Jurkat, Clone E6-1 (cell line): ENCODE measurements at places on chromosomes 13 and 19.

- DNase-seq = no peak
Observed at GRCh38 chr19:36041831-36042230, 9.2 kb upstream of the CLIP3 start.

- no peak for DNase-seq
Observed at GRCh38 chr13:61013796-61014195, 401.9 kb downstream of the PCDH20 start.

GRCh38 chr13:34942732-34943435, 814 bp downstream of the NBEA start:
- no peak for DNase-seq

- no peak for DNase-seq
Observed at GRCh38 chr13:45594764-45595163, 20.8 kb downstream of the ERICH6B start.

GRCh38 chr19:5993201-5993600, 15.3 kb upstream of the RANBP3 start:
- no peak for DNase-seq

- DNase-seq = no peak
Observed at GRCh38 chr19:56170261-56170660, 5.5 kb upstream of the GALP start.

- no peak for DNase-seq
Observed at GRCh38 chr19:11404588-11405222, 14.4 kb downstream of the RGL3 start.

- no peak for DNase-seq
Observed at GRCh38 chr13:97367016-97367822, 66.8 kb upstream of the RAP2A start.

DNA sequence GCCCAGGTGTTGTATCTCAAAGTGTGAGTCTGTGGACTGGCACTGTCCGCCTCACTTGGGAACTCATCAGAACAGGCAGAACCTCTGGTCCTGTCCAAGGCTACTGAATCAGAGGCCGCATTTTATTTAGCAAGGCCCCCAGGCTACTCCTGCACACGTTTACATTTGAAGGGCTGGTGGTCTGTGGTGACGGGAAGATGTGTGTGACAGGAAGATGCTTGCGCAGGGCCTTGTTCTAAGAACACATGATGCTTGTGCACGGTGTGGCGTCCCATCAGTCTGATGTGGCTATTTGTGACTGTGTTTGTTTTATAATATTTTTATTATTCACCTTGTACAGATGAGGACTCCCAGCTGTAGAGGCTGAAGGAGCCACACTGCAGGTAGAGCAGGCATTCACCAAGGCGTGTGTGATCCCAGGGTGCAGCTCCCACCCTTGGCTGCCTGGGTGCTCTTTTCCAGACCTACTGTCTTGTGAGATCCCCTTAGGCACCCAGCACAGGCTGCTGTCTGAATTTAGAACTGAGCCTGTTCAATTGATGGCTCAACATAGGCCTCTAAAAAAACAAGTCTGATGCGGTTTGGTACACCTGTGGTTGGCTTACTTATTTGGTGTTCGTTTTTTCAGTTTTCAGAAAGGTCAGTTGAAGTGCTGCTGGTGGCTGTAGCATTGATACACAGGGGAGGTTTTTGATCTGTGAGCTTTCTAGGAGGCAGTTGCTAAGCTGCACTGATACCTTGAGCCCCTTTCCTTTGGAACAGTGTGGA, 3.1 kb downstream of the SLC25A15 start:
- no peak for DNase-seq

- DNase-seq = peak; percentile 64
Observed at GRCh38 chr13:98450539-98451111, 126.3 kb downstream of the STK24 start.

GRCh38 chr13:21434588-21434987, 24.5 kb downstream of the ZDHHC20 start:
- DNase-seq = no peak

GRCh38 chr13:43776501-43777079, 10.2 kb downstream of the ENOX1 start:
- no peak for DNase-seq

DNA sequence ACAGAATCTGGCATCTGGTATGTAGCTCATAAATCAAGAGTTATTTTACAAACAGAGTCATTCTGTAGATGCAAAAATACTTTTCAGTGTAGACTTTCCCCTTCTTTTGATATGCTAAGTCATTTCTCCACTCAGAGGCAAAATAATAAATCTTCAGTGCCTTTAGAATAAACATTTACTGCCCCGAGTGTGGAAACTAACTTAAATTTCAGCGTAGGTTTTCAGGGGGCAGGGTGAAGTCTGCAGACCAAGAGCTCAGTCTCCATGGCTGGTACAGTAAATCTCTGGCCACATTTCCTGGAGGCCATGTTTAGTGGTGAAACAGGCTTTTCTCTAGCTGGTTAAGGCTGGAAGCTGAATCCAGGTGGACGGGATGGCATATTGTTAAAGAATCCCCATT, 13.1 kb upstream of the ADPRHL1 start:
- no peak for DNase-seq

DNA sequence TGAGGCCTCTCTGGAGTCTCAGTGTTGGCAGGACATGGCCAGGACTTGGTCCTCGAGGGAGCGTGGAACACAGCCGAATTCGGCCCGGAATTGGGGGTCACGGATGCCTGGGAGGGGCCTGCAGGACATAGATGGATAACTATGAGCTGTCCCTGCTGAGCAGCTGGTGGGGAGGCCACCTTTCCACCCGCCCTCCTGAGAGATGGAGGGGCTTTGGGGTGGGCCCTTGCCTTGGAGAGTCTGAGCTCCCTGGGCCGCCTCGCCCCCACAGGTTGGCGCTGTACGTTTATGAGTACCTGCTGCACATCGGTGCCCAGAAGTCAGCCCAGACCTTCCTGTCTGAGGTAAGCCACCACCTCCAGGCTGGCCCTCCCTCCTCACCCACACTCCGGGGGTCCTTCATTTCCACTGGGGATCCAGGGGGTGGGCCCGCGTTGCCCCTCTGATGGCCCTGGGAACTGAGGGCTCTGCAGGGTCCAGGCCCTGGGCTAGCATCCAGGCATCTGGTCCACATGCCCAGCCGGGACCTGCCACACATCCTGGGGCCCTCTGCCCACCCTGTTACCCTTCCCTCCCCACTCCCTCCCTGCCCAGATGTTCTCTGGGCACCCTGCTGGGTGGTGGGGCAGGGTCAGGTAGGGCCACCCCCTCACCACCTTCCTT, 8.0 kb downstream of the SSBP4 start:
- DNase-seq = no peak

GRCh38 chr13:26923824-26924605, 163.4 kb upstream of the GPR12 start:
- DNase-seq = no peak

DNA sequence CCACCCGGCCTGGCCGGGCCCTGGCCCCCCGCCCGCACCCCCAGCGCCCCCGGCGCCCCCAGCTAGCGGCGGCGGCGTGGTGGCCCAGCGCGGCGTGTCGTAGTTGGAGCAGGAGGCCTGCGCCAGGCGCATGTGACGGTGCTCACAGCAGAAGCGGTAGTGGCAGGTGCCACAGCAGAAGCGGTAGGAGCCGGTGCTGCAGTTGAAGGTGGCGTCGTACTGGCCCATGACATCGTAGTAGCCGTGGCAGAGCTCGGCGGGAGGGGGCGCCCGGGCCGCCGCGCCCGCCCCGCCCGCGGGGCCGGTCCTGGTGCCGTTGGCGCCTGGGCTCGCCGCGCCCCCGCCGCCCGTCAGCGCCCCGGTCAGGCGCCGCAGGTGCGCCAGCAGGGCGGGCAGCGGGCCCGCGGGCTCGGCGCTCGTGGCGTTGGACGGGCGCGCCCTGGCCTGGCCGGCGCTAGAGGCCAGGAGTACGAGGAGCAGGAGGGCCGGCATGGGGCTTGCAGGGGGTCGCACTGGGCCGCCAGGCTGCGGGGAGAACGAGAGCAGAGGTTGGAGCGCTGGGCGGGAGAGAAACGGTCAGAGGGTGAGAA, 633 bp downstream of the SHISA7 start:
- no peak for DNase-seq

GRCh38 chr19:39415111-39416046, 2.9 kb downstream of the PLEKHG2 start:
- DNase-seq = no peak

GRCh38 chr13:99834246-99834645, 137.3 kb downstream of the ZIC5 start:
- DNase-seq = no peak

DNA sequence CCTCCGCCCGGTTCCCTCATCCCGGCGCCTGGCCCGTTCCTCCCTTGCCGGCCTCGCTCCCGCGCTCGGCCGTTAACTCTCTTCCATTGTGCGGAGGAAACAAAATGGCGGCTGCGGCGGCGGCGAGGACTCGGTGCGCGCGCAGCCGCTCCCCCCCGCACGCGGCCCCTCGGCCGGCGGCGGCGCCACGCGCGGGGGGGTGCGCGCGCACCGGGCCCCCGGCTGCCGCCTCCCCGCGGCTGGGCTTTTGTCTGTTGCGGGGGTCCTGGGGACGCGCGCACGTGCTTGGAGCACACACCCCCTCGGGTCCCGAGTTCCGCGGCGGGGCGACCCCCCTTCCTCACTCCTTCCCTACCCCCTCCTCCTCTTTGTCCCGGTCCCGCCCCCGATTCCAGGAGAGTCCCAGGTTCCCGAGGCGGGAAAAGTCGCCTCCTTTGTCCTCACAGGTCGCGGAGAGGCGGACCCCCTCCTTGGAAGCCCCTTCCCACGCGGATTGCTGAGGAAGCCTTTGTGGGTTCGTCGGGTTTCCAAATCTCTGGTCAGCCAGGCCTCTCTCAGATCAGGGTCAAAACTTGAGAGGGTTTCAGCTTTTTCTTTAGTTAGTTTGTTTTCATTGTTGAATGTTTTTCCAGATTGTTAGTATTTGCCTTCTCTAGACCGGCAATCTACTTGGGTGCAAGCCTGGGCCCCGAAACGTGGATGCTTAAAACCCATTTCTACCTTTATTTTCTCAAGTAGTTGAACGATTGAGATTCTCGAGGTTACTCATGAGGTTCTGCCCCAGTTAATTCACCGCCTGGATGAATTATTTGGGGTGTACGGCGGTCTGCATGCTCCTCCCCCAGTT, 687 bp downstream of the ILF3 start:
- DNase-seq = peak; percentile 29

- no peak for DNase-seq
Observed at GRCh38 chr19:29323021-29323430, 110.1 kb upstream of the UQCRFS1 start.

DNA sequence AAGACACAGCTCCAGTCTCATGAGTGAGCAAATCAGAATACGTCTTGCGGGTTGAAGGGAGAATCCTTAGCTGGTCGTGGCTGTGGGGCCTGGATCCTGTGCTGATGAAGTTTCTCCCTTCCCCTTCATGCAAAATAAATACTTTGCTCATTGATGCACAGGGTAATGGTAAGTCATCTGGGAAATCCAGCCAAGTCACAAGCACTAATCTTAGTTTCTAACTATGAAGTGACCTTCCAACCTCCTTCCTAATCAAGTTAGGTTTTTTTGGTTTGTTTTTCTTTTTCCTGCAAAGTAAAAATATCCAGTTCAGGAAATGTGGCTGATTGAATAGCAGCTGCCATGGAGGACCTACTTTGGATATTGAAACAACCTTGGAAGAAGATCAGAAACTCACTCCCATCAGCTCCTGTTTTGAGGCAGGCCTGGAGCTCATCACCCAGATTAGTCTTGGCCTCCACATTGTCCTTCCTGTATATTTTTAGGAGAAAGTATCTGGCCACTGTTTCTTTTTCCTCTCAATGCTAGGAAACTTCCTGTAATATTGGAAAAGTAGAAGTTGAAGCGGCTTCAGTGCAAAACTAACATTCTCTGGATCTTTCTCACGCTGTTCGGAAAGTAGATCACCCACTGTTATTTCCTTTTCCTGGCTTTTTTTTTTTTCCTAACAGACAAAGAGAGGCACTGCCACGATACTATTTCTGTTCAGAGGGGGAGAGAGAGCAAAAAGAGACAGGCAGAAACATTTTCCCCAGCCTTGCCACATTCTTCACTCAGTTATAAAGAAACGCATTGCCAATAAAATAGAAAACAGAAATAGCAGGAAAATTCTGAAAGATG, 12.3 kb upstream of the ARL11 start:
- DNase-seq = no peak

DNA sequence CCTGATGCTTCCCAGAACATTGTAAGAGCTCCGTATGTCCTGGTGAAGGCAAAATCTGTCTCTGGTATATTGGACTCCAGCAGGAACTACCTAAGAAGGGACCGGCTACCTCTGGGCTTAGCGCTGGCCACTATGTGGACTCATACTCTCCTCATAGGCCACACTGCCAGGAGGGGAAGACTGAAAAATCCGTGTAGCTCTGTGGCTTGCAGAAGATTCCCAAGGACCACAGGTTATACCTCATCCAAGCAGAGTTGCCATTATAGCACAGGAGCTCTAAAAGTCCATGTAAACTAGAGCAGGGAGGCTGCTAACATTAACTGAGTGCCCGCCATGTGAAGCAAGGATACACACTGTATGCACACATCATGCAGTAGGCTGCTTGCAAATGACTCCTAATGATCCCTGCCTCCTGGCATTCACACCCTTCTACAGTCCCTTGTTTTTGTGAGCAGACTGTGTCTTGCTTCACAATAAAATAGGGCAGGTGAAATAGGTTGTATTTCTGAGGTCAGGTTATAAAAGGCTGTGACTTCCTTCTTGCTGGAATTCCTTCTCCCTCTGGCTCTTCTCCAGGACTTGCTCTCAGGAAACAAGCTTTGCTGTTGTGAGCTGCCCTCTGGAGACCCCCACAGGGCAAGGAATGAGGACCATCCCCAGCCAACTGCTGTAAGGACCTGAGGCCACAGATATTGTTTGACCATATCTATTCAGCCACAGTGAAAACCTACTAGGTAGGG, 192.6 kb upstream of the UBL3 start:
- DNase-seq = no peak

DNA sequence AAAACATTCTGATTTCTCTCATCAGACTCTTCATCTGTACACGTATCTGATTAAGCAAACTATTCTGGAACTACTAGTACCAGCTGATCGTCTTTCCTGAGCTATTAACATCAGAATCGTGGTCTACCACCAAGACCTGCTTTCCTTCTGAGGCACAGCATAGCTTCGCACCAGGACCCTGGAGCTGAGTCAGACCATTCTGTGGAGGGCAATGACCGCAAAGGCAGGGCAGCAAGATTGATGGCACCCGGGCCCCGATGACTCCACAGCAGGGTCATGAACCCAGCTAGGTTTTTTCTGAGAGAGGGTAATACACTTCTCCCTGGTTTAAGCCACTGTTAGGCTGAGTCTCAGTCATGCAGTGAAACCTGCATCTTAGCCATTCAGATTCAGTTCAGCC, 158.7 kb upstream of the GPR12 start:
- no peak for DNase-seq

- no peak for DNase-seq
Observed at GRCh38 chr13:110546378-110546777, 15.1 kb downstream of the RAB20 start.

DNA sequence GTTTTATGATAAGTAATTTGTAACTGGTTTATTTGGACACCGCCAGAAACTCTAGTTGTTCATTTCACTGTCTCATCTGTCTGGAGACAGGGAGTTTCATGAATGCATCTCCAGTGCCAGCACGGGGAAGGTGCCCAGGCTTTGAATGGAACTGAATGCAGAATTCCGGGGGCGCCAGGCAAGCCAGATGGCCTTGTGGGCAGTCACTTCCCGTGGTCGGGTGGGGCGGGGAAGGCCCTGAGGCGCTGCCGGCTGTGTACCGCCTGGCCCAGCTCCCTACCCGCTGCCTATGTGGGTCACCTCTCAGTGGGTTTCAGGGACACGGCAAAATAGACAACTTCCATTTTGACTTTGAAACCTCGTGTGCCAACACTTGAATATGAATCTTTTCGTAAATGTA, 28.8 kb upstream of the MCF2L start:
- DNase-seq = no peak
